ENCODE measurements at places on chromosomes 12 and 14.

GRCh38 chr14:34614638-34615037 lies 15.3 kb downstream of the SNX6 start:
- DNase-seq = no peak

GRCh38 chr12:113889076-113889475 lies 77.0 kb downstream of the RBM19 start:
- no peak for DNase-seq

DNA sequence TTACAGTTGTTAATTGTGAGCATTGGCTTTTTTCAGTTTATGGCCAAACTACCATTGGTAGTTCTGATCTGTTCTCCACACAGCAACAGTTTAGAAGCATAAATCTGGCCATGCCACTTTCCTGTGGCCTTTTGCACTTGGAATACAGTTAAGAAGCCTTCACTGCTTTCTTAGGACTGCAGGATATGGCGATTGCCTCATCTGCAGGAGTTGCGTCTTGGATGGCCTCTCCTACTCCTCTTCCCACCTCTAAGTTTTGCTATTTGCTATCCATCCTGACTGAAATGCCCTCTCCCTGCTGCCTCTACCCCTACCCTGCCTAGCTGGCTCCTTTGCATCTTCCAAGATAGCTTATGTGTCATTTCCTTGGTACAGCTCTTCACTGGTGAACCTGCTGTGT lies 12.8 kb upstream of the BMAL2 start:
- no peak for DNase-seq

- DNase-seq = no peak
These were observed 2.9 kb upstream of the HSP90AA1 start for GRCh38 chr14:102089621-102090343.

DNA sequence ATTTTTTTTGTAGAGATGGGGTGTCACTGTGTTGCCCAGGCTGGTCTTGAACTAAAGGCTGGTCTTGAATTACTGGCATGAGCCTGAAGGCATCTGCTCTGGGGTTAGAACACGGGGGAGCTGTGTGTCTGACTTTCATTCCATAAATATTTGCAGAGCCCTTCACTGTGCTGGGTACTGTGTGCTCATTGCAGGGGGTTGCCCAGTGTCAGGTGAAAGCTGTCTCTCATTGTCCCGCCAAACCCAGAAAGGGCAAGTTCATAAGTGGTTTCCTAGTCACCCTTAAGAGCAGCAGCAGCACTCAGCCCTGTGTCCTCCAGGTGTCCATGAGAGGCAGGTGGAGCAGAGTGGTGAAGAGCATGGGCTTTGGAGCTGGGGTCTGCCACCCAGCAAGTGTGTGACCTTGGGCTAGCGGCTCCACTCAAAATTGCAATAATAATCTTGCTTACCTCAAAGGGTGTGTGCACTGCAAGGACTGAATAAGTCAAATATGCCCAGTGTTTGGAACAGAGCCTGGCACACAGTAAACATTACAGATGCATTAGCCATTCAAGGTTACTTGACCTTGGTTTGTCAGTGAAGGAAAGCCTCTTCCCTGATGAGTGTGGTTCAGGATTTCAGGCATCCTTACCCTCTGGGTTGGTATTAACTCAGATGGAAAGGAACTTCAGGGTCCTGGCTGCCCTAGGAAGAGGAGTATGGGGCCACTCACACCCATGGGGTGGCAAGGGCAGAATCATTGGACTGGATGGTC lies 4.4 kb upstream of the SMIM41 start:
- no peak for DNase-seq

GRCh38 chr14:99745307-99745951 lies 47.8 kb upstream of the EML1 start:
- no peak for DNase-seq

DNA sequence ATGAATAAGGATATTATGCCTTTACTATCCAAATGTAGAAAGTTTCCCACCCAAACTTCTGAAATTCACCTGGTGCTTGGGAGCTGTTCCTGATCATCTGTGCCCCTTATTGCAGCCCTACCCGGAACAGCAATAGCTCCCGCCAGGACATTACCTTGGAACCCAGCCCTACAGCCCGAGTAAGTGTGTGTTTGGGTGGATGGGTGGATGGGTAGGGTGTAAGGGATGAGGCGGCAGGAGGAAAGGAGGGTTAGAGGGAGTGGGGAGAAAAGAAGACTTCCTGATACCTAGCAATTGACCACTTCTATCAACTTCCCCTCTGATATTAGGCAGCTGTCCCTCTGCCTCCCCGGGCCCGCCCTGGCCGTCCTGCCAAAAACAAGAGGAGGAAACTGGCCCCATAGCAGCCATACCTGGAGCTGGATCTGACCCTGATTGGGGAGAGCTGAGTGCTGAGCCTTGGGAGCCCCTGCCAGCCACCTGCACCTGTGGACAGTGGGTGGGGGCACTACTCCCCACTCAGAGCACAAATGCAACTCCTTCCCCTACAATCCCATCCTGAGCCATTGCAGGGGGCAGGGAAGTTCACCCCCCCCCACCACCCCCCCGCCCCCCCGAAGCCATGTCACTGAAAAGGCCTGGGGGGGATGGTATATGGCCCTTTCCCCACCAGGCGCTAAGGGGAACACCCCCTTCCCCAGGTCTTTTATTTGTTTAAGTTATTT lies 6.4 kb downstream of the MBD6 start:
- no peak for DNase-seq

DNA sequence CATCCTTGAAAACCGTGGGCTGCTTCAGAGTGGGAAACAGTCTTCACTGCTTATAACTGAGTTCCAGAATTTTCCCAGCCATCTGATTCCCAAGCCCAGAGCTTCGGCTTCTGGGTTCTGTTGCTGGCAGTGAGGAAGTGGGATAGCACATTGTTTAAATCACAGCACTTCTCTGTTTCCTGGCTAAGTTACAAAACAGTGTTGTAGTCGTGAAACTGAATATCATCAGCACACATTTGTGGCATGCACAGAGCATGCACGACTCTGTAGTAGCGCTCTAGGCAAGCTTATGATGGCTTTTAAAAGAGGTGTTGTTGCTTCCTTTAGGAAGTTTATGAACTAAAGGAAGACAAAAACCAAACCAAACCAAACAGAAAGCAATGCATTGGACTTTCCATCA lies 1005.5 kb downstream of the NRXN3 start:
- DNase-seq = no peak

DNA sequence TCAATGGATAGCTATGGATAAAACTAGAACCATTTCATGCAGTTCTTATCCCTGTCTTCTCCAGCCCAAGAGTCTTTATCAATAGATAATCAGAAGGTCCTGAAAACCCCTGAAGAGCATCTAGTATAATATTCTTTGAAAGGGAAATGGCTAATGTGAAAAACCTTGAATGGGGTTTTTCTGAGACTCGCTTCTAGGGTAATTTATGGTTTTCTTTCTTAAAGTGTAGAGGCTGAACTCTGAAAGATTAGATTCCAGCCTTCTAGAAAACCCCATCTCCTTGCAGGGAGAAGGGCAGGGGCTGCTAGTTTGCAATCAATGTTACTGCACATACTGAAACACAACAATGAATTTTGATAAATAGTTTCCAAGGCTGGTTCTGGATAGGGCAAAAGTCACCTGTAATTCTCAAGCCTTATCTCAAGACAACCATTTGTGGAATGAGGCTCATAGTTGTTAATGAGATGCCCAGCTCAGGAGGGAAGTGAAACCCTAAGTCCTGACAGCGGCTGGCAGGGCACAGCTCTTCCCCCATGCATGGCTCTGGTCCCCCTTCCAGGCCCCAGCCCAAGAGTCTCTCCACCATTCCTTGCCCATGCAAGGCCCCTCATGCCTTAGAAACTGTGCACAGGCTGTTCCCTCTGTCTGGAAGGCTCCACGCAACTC lies 33.7 kb upstream of the PYGL start:
- DNase-seq = no peak

DNA sequence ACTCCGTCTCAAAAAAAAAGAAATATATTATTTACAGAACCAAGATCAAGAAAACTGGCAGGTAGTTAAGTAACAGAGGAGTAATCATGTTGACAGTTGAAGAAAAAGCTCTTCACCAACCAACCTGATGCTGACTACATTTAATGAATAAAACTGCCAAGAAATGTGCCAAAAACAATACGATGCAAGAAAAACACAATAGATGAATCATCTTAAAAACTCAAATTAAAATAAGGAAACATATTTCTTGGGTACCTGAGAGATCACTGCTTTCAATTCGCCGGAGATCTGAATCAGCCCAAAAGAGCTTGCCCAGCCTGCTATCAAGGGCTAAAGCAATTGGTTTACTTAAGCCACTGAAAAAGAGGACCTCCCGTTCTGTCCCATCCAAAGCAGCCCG lies 76.4 kb downstream of the BCL2L14 start:
- no peak for DNase-seq

- DNase-seq = no peak
These were observed 48.7 kb downstream of the ACADS start for GRCh38 chr12:120774169-120774916.

DNA sequence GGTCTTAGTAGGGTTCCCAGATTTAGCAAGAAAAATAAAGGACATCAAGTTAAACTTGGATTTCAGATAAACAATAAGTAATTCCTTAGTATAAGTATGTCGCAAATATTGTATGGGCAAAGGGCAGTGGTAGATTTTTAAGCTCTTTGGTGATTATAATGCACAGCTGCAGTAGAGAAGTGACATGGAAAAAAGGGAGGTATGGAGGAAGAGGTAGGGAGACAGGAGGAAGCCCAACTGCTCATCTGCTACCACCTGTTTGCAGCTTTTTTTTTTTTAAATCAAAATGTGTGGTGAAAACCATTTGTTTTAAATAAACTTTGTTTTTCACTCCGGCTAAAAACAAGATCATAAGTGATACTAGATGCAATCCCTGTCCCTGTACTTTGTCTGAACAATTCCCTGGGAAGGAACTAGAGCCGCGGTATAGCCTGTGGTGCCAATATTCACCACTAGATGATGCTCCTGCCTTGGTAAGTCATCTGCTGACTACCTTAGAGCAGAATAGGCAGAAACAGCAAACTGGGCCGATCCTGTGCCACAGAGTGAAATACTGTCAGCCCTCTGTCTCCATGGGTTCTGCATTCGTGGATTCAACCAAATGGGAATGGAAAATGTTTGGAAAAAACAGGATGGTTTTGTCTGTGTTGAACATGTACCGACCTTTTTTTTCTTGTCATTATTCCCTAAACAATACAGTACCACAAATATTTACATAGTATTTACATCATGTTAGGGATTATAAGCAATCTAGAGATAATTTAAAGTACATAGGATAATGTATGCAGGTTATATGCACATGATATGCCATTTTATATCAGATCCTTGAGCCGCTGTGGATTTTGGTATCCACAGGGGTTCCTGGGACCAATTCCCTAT lies 62.4 kb upstream of the PLBD1 start:
- DNase-seq = peak; percentile 5

Measured in stimulated activated CD8-positive, alpha-beta memory T cell treated with anti-CD3 and anti-CD28 coated beads, Interleukin-15, amount 100 ng/mL, for 24 hours (primary cell).